ENCODE measurements at places on chromosomes 1 and 21. TPM values are rescaled to one million over a fixed set of nuclear protein-coding genes. Genes with fewer than 3 reads are reported as not detected.

DNA sequence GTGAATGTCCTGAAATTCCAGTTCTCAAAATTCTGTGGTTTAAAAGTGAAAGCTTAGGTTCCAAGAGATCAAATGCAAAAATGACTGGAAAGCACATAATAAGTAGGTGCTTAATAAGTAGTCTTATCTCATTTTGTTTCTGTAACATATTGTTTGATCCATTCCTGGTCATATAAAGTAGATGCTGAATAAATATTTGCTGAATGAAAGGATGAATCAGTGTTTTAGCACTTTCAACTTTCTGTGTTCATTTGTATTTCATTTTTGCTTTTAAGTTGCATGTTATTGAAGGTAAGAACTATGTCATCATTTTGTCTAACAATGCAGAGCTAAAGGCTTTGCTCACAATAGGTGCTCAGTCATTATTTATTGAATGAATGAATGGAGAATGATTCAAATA lies 6.3 kb downstream of the MAST2 start:
- DNase-seq, result no peak

DNA sequence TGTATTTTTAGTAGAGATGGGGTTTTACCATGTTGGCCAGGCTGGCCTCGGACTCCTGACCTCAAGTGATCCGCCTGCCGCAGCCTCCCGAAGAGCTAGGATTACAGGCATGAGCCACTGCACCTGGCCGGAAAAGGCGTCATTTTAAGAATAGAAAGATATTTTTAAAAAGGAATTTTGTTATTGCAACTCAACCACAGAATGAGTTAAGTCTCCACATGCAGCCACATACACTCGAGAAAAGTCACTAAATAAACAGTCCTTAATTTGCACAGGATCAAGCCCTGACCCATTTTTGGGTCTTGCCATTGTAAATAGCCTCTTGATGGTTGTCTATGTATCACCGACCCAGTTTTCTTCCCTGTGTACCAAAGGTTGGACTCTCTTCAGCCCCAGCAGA lies 85.5 kb downstream of the FBXO2 start:
- no peak for DNase-seq

GRCh38 chr1:79472067-79472656 lies 465.6 kb upstream of the ADGRL4 start:
- no peak for DNase-seq

DNA sequence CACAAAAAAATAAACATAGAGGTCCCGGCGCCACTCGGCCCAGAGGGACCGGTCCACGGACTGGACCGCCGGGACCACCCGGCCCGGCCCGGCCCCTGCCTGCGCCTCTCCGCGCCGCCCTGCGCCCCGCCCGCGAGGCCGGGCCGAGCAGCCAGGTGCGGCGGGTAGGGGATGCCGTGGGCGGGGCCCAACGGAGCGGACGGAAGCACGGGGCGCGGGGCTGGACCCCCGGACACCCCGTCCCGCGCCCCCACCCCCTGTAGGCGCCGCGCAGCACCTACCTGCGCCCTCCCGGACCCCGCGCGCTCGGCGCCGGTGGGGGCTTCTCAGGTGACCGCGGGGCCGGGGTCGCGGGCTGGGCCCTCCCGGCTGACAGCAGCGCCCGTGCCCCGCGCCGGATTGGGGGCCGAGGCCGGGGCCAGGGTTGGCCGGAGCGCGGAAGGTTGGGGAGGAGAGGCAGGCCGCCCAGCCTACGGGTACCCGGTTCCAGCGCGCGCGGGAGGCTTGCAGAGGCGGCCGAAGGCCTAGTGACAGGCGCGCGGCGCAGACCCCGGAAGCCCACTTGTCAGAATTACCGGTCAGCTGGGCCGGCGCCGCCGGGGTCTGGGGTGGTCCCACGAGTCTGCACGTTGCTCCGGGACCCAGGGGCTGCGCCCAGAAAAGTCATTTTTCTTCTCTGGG lies 351.9 kb upstream of the CAMK1G start:
- no peak for DNase-seq

DNA sequence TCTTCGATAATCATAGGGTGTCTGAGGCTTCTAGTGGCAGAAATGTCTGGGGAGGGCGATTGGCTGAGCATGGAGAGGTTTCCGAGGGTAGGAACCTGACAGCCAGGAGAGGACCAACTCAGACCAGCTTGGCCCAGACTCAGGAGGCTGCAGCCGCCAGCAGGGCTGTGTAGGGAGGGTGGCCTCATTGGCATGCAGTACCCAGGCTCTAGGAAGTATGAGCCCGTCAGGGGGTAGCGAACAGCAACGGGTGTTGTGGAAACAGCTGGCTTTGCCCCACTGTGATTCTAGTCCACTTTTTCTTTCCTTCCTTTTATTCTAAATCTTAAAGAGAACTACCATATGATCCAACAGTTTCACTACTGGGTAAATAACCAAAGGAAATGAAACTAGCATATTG lies 103.3 kb downstream of the DIRAS3 start:
- no peak for DNase-seq

GRCh38 chr1:247370786-247371732 lies 39.4 kb upstream of the ZNF496 start:
- no peak for DNase-seq

- no peak for DNase-seq
These were observed 11.5 kb downstream of the MCL1 start for GRCh38 chr1:150567717-150568593.

- no peak for DNase-seq
These were observed 104.6 kb downstream of the TGFBR3 start for GRCh38 chr1:91781371-91781825.

- DNase-seq, result no peak
These were observed 1.3 kb downstream of the CDK18 start for GRCh38 chr1:205505791-205506190.

DNA sequence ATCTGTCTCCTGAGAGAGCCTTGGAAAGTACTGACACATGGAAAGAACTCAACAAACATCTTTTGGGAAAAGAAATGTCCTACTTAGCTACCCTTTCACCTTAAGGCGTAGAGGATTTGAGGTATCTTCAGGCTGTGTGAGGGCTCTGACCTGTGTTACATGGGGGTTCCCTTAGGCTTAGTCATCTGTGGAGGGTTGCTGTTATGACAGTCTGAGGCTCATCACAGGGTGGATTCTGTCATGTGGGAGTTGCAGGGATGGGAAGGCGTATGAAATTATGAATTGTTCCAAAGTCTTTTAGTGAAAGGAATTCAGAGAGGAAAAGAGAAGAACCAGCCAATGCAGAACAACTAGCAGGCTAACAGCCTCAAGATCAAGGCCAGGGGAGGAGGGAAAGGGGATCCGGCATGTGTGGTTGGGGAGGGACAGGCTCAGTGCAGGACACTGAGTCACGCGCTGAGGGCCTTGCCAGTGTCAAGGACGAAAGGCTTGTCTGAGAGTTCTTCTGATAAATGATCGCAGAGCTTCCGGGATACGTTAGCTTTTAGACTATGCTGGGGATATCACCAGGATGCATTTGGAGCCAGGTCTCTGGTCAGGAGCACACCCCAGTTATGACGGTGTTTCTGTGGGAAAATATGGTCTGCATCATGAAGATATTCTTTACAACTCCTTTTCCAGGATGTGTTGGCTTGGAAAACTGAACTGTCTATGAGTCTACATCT lies 24.6 kb upstream of the PLA2G2C start:
- DNase-seq, result no peak

GRCh38 chr1:170790175-170790574 lies 126.2 kb downstream of the PRRX1 start:
- DNase-seq, result no peak

DNA sequence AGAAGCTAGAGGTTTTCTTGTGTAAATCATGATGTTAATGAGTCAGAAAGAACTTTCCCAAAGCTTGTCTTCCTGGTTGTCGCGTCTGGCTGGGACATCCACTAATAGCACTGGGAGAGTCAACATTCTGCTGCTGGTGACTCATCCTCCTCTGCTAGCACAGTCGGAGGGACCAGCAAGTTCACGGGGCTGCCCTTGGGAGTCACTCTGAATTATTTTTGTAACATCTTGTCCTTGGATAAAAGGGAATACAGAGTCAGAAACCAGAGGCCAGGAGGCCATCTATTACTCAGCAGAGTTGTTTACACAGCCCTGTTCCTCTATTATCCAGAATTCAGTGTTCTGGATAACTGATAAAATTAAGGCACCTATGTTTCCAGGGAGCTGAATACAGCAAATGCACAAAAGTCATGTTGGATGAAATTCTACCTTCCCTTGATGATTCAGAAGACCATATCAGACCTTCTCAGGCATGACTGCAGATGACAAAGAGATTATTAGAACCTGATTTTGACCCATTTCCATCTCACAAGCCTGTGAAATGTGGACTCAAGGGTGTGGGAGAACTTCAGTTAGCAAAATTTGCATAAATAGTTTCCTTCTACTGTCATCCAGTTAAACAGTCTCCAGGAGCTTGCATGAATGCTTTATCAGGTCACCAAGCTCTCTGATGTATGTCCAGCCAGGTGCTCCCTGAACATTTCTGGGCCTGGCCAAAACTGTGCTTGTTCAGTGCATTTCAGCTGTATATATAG lies 68.1 kb downstream of the JAK1 start:
- DNase-seq, result peak; percentile 66

DNA sequence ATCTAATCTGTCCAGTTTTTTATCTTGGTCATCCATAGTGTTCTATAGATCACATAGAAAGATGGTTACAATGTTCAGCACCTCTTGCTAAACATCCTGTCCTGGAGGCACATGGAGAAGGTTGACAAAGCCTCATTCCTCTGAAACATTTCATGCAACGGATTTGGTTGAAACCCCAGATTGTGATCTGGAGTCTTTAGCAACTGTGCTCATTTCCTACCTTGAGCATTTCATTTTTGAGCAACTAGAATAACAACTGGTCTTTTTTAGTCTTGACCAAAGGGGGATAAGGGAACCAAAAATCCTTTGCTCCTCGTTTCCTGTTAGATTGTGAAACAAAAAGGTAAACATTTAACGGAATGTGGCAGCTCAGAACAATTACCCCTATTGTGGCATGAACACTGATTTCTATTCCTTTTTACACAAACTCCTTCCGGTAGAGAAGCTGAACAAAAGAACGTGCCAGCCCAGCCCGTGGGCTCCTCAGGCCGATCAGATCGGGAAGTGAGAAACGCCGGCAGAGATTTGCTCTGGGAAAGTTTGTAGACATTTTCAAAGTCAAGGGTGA lies 94.7 kb upstream of the ERRFI1 start:
- DNase-seq, result no peak

DNA sequence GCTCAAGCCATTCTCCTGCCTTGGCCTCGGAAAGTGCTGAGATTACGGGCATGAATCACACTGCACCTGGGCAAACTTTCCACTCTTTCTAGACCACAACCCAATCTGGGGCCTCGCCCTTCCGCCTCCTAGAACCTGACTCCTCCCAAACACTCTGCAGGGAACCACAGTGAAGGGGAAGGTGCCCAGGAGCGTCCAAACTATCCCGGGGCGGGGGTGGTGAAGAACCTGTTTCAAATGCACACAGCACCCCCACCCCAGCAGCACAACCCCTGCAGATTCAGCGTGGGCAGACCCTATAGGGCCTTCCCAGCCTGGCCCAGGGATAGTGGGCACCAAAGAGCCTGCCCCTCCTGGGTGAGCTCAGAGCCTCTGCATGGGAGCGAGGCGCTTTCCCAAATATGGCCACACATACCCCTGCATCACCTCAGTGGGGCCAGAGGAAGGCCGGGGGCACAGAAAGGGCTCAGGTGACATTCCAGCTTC lies 86.9 kb downstream of the STUM start:
- DNase-seq, result no peak

- DNase-seq, result no peak
These were observed 6.7 kb downstream of the TBX15 start for GRCh38 chr1:118981436-118981835.

DNA sequence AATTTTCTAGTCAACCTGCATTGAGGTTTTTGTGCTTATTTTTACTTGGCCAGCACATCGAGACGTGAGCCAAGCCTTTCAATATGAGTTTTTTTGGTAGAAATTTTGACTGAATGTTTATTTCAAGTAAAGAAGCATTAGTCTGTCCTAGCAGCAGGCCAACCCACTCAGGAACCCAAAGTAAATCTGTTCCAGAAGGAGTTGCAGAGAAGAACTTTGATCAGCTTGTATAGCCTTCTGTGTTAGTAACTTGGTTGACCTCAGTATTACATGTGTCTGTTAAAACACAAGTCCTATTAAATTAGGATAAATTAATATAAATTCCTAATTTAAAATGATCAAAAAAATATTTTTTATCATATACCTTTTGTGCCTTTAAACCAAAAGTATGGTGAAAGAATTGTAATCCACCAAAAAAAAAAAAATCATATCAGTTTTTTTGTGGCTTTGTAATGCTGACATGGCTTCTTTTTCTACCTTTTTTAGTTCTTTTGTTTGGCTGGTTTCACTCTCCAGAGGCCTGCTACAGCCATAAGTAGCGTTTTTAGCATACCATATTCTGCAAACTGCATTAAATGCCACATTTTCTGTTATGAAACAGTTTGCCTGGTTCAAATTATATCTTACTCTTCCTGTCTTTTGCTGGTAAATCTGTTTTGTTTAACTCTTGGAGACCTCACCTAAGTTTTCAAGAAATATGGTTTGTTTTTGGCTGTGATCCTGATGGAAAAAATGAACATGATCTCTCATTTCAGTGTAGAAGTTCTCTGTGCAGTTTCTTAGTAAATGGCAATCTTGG lies 39.5 kb downstream of the ATF6 start:
- DNase-seq, result no peak

- no peak for DNase-seq
These were observed 29.9 kb upstream of the CTBS start for GRCh38 chr1:84603941-84604830.

GRCh38 chr1:11592752-11593151 lies 61.5 kb downstream of the FBXO2 start:
- DNase-seq, result no peak

- DNase-seq, result no peak
These were observed 29.8 kb upstream of the ETV3 start for GRCh38 chr1:157168015-157168414.

GRCh38 chr1:19130468-19130867 lies 79.6 kb downstream of the UBR4 start:
- DNase-seq, result no peak

DNA sequence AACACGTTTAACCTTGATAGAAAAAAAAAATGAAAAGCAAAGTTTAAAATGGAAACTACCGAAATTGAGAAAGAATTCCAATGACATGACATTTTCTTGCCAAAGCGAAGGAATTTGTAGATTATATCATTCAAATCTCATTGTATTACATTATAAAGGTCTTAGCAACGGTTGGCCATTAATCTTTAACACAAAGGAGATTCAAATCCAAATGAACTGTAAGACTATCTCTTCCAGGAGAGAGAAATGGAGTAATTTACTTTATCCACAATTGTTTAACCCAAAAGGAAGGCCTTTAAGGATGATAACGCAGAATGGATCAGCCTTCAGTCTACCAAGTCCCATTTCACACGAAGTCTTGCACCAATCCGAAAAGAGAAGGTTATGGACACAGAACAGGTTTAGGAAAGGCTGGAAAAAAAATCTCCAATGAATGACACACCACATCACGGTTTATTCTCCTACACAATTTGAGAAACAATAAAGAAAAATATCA lies 1.5 kb downstream of the ENAH start:
- no peak for DNase-seq

XKR8 gene
- total RNA-seq, result 4.3 TPM

RIMKLA gene
- total RNA-seq, result 0.19 TPM

SVBP gene
- 12.1 TPM for total RNA-seq

SH2D2A gene
- total RNA-seq, result 2.2 TPM

SPATA21 gene
- not detected for total RNA-seq

MAP3K7CL gene
- total RNA-seq, result 5.1 TPM

LRRIQ3 gene
- 0.63 TPM for total RNA-seq

ORC1 gene
- 1.1 TPM for total RNA-seq

FNDC5 gene
- 1.5 TPM for total RNA-seq

CACNA1S gene
- not detected for total RNA-seq

CRP gene
- total RNA-seq, result 0.96 TPM

KDM1A gene
- 42.1 TPM for total RNA-seq

SYTL1 gene
- total RNA-seq, result 4.3 TPM

NR1I3 gene
- total RNA-seq, result not detected

Data from omental fat pad (tissue), 4 donors.